ENCODE measurements at places on chromosomes 12 and 14.

DNA sequence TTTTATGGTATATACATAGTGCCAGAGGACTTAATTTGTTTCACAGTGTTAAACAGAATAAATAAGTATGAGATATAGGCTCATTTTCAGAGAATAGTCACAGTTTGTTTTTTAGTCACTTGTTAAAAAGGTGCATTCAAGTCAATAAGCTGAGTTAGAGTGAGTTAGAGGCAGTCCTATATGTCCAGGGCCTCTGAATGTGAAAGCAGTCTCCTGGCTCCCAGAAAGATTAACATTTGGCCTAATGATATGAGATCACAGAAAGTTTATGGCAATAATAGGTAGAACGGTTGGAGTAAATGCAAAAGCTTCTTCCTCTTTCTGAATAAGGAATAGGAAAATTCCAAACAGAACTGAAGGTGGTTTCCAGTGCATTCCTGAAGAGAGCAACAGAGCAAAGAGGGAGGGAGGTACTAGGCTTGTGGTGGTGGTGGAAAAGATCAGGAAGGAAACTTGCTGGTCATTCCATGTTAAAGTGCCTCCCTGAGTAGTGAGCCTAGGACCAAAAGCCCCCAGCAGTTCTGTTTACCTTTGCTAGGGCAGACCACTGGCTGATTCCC lies 54.4 kb downstream of the SLC38A4 start:
- DNase-seq, result no peak

GRCh38 chr12:90959538-90960139 lies 4.7 kb upstream of the CCER1 start:
- peak; percentile 48 for DNase-seq

DNA sequence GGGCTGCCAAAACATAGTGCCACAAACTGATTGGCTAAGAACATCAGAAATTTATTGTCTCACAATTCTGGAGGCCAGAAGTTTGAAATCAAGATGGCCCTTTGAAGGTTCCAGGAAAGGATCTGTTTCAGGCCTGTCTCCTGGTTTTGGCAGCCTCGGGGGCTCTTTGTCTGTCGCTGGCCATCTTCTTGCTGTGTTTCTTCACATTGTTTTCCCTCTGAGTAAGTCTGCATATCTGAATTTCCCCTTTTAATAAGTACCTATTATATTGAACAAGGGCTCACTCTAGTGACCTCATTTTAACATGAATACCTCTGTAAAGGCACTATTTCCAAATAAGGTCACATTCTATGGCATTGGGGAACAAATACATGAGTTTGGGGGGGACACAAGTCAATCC lies 467.1 kb upstream of the MGAT4C start:
- DNase-seq, result no peak

DNA sequence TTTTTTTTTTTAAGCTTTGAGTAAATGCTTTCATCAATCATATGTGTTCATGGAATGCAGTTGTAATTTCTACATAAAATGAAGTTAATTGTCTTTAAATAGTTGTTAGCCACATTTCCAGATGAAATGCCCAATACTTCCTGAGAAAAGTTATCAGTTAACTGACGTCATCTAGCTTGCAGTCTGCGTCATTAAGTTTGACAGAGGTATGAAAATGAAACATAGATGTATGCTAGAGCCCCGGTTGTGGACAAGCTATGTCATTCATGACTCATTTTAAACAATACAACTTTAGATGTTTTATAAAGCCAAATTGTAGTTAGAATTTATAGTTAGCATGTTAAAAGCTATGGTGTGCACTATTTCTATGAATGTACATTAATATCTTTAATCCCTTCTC lies 90.7 kb downstream of the PLEKHA5 start:
- no peak for DNase-seq

- no peak for DNase-seq
Observed at GRCh38 chr12:29104516-29104915, 44.6 kb upstream of the FAR2 start.

GRCh38 chr14:71491931-71492330 lies 440.3 kb upstream of the RGS6 start:
- peak; percentile 17 for DNase-seq

DNA sequence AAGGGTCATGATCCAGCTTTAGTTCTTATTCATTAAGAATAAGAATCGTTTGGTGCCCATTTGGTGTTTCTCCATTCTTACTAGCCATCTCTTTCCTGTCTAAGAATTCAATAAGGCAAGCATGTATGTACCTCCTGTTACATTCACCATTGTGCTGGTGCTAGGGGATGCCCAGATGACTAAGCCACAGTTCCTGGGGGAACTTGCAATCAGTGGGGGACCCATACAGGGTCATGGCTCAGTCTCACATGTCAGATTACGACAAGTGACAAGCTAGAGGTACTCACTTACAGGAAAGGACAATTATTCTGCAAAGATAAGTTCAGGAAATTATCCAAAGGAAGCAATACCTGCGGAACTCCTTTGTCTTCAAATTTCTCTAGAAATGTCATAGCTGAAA lies 125.4 kb downstream of the STXBP6 start:
- no peak for DNase-seq

DNA sequence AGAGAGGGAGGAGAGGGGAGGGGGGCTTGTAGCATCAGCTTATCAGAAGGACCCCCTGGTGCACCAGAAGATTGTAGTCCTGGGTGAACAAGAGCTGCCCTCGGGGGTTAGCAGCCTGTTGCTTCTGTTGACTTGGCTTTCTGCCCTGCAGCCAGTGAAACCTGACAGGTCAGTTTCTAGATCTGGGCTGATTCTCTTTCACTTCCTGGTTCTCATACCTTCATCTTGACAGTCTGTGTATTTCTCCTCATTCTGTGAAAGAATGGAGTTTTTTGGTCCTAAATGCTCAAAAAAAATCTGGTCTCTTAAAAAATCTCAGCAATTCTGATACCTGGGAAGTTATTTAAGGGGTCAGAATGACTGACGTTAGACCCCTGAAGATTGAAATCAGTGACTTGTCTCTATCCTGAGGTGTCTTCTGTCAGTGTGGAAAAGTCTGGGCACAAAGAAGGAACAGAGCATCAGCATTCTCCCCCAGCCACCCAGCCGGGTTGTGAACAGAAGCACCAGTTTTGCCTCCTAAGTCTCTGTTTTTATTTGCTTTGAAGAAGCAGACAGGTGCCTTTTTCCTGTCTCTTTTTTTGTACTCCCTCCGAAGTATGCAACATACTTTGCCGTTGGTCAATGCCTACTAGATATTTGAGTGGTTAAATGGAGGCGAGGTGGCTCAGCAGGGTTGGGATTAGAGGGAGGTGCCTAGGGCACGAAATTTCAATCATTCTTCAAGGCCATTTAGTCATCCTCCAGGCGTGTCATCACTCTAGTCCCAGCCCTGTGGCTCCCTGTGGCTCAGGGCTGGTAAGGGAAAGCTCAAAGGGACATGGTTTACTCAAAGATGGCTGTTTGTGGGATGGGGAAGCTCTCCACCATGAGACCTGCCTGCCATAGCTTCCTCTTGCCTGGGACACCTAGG lies 24.0 kb downstream of the TTC9 start:
- DNase-seq, result no peak

DNA sequence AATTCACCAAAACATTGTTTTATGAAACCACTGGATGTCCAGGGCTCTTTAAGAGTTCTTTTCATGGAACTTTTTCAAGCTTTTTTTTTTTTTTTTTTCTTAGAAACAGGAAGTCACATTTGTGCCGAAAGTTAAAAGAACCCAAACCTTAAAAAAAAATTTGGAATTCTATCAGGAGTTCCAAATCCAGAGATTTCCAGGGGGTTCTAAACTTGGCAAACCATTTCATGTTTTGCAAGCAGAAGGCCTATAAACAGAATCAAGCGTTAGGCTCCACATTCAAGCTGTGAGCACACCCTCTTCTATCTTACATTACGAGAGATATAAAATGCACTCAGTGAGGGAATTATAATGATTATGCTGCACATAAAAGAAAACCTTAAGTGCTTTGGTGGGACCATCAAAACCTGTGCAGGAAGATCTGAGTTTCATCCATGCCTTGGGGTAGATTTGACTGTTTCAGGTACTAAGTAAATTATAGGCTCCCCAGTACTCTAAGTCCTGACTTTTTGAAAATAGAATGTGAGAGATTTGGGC lies 154.8 kb upstream of the FAR2 start:
- DNase-seq, result no peak

DNA sequence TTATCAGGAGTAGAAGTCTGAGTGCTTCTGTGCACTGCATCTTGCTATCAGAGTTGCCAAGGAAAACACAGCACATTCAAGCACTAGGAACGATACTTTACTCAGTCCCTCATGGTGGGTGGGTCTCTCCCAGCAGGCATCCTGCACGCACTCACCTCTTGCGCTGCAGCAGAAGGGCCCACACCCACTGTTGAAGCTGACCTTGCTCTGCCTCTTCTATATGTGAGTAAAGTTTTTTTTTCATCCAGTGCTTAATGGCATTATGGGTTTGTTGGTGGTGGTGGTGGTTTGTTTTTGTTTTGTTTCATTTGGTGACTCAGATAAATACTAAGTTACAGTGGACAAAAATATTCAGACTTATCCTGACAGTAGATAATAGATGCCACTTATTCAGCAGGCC lies 348.5 kb downstream of the EGLN3 start:
- no peak for DNase-seq

DNA sequence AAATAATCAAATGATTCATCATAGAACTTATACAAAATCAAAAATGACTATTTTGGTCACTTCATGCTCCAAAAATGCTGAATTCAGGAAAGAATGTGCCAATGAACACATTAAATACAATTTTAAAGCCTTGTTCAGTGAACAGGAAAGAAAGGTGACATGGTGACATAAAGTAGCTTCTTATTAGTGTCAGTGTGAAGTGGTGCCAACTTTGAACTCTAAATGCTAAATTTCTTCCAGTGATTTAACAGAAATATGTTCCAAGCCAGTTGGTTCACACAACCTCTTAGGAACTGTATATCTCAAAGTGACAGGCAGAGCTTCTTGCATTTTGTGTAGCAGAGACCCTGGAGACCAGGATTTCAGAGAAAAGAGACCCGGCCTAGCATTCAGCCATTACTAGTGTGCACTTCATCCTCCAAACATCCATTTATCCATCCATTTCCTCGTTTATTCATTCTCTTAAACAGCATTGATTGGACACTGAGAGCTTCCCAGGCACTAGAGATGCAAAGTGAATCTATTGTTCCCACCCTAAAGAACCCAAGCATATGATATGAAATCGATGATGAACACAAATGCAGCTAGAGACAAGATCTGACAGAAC lies 95.2 kb downstream of the FAR2 start:
- DNase-seq, result no peak

DNA sequence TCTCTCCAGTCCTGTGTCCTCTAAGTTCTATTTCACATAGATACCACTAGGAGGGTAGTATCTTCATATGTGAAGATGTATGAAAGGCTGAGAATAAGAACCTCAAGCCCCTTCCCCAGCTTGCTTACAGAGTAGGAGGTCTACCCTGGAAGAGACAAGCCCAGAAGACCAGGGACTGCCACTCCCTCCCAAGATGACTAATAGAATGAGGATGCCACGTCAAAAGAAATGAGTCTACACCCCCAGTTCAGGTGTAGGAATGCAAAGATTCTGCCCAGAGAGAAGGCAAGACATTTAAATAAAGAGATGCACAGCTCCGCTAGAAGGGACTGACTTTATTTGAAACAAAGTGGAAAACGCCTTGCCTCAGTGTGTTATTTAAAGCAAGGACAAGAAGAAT lies 1006.0 kb upstream of the USP15 start:
- no peak for DNase-seq

DNA sequence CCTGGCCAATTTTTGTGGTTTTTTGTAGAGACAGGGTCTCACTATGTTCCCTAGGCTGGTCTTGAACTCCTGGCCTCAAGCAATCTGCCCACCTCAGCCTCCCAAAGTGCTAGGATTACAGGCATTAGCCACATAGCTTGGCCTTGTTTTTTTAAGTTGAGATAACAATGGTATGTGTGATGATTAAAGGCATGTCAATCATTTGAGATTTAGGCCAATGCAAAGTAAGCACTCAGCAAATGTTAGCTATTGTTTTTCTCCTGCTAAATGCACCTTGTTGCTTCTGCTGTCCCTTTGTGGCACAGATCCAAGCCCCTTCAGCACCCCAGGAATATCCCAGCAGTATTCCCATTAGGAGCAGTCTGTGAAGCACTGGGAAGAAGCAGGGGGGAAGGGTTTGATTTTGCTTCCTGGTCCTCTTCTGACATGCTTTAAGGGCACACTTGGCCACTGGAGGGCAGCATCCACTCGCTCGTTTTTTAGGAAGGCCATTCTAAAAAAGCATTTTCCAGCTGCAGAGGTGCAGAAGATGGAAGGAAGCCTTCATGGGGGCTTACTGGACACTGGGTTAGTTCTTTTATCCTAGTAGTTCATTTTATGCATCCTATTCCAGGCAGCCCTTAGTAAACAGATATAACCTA lies 70.2 kb upstream of the ZFP36L1 start:
- DNase-seq, result peak; percentile 72

GRCh38 chr12:105351523-105351922 lies 21.0 kb downstream of the C12orf75 start:
- no peak for DNase-seq

- no peak for DNase-seq
Observed at GRCh38 chr12:105622846-105623736, 292.6 kb downstream of the C12orf75 start.

- no peak for DNase-seq
Observed at GRCh38 chr12:26188641-26189040, 6.7 kb upstream of the SSPN start.

DNA sequence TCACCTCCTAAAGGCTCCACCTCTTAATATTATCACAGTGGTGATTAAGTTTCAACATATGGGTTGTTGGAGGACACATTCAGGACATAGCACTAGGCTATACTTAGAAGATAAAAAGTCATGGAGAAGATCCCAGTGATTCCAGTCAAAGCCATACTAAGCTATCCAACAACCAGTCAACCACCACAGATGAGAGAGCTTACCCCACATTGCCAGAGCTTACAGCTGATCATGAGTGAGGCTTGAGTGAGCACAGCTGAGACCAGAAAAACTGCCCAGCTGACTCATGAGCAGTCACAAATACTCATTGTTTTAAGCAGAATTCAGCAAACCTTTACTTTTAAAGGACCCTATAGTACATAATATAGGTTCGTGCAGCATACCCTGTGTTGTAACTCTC lies 85.1 kb downstream of the DRAM1 start:
- no peak for DNase-seq

GRCh38 chr12:92558806-92559205 lies 144.0 kb upstream of the PLEKHG7 start:
- DNase-seq, result no peak

GRCh38 chr12:90024262-90024661 lies 315.6 kb upstream of the ATP2B1 start:
- DNase-seq, result no peak

DNA sequence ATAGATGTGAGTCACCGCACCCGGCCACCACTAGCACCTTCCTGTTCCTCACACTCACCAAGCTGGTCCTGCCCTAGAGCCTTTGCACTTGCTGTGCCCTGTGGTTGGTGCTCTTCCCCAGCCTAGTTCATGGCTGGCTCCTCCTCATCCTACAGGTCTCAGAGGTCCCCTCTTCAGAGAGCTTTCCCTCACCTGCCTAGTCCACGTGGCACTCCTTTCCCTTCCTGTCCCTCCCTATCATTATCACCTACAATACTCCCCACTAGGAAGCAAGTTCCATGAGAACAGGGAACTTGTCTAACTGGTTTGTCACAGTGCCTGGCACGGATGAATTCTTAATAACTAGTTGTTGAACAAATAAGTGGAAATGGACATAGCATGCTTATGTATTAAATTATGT lies 24.0 kb upstream of the TMED10 start:
- DNase-seq, result no peak

GRCh38 chr12:86174188-86174587 lies 82.0 kb downstream of the MGAT4C start:
- no peak for DNase-seq

- DNase-seq, result no peak
Observed at GRCh38 chr14:22887260-22887989, 4.4 kb downstream of the REM2 start.
